Neural crest cell (in vitro differentiated cells): ENCODE measurements at places on chromosomes 1 and 21. TPM values are rescaled to one million over a fixed set of nuclear protein-coding genes. Genes with fewer than 3 reads are reported as not detected.

Gene MCOLN2
- 0.52 and 1.0 TPM in 2 replicates for total RNA-seq

Gene ASPM
- 53.3 and 57.6 TPM in 2 replicates for total RNA-seq

Gene PTTG1IP
- total RNA-seq = 164 and 169 TPM in 2 replicates

Gene SPRR2E
- not detected in 2 replicates for total RNA-seq

Gene SLAMF7
- total RNA-seq = not detected in 2 replicates

Gene MRPL37
- 96.2 and 97.5 TPM in 2 replicates for total RNA-seq

Gene LDLRAD1
- not detected in 2 replicates for total RNA-seq

Gene FMO4
- total RNA-seq = 0.77 and 0.86 TPM in 2 replicates

Gene EXTL2
- 49.0 and 52.3 TPM in 2 replicates for total RNA-seq

Gene TLR5
- total RNA-seq = 0.30 and 0.68 TPM in 2 replicates

Gene UMODL1
- not detected in 2 replicates for total RNA-seq

Gene AIM2
- 3.9 and 5.7 TPM in 2 replicates for total RNA-seq

Gene CD1B
- not detected in 2 replicates for total RNA-seq

Gene C1QTNF12
- total RNA-seq = 0.66 and 0.79 TPM in 2 replicates

Gene MX2
- total RNA-seq = not detected in 2 replicates

Gene MPZ
- 50.2 and 51.3 TPM in 2 replicates for total RNA-seq

Gene HDGF
- total RNA-seq = 294 and 304 TPM in 2 replicates
